ENCODE measurements at places on chromosomes 2 and 18. TPM values are rescaled to one million over a fixed set of nuclear protein-coding genes. Genes with fewer than 3 reads are reported as not detected.

GRCh38 chr2:66930339-66931220 lies 466.6 kb upstream of the ETAA1 start:
- no peak for DNase-seq

DNA sequence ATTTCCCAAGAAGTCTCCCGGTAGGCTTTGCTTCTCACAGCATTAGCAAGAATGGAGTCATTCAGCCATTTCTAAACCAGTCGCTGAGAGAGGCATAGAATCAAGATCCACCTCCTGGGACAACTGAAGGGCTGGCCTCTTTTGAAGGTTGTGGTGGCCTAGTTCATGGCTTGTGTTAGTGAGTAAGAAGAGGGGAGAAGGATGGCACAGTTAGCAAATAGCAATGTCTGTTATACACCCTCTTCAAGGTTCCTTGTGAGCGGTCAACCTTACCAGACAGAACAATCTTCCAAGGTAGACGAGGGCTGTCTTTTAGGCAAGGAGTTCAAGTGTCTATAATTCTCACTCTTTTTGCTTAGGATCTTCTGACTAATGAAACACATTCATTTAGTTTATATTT lies 35.4 kb upstream of the DNAH7 start:
- no peak for DNase-seq

DNA sequence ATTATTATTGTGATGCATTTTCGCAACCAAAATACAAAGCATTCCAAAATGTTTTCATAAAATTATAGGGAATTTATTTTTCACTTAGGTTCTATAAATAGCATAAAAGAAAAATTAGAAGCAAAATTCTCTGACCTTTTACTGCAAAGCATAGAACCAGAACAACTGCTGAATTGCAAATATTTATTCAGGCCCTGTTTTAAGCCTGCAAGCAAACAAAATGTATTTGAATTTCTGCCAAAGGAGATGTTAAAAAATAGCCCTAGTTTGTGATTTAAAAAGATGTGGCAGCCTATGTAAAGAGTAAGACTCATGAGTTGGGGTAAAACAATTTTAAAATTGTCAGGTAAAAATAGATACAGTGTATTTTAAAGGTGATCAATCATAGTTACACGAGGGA lies 138.1 kb downstream of the KCNJ3 start:
- DNase-seq: no peak

DNA sequence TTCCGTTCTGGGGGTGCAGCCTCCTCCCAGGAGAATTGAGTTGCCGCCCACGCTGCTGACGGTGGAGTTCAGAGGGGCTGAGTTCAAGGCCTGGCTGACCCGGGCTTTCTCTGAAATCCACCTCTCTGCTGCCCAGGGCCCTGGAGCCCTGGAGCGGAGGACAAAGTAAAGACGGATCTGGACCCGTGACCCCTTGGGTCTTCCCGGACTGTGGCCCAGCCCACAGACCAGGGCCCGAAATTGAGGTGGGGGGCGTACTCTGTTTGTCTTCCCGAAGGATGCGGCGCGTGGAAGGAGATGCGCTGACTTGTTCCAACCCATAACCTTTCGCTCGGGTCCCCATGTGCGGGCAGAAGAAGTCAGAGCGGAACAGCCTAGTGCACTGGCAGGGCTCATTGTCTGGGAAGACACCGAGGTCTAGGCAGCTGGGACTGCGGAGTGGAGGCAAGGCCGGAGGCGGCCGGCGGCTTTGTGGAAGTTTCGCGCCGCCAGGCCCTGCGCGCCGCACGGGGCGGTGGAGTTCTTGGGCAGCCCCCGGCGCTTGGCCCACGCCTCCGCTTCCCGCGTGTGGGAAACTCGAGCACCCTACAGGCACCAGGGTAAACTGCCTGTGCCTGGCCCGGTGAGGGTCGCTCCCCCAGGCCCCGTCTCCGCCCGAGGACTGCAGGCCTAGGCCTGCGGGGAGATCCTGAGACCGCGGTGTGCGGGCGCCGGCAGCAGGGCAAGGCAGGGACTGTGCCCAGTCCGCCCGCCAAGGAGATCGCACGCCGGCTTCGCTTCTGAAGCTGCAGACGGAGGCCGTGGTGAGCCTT lies 9.8 kb downstream of the POU3F3 start:
- DNase-seq: no peak

DNA sequence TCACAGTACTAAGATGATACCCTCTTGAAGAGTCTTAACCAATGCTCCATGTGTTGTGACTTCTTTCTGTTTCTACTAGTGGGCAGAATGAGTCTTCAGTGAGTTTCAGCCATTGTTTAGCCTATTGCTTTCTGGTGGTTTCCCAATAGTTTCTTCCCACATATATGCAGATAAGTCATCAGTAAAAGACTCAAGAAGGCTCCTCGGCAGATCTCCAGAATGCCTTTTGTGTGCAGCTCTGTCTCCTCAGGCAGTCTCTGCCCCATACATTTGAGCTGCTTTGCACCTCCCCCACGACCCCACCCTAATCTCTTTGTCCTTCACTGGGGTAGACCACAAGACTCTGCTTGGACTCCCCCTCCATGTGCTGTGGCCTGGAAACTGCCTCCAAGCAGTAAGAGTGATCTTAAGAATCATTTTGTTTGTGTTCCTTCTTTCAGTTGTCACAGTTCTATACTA lies 71.6 kb upstream of the CHRNA1 start:
- peak; percentile 93 for DNase-seq

GLI2 gene
- total RNA-seq: 22.5 TPM

- no peak for DNase-seq
Observed at GRCh38 chr2:161355106-161355505, 46.9 kb downstream of the PSMD14 start.

EVX2 gene
- total RNA-seq: not detected

DNA sequence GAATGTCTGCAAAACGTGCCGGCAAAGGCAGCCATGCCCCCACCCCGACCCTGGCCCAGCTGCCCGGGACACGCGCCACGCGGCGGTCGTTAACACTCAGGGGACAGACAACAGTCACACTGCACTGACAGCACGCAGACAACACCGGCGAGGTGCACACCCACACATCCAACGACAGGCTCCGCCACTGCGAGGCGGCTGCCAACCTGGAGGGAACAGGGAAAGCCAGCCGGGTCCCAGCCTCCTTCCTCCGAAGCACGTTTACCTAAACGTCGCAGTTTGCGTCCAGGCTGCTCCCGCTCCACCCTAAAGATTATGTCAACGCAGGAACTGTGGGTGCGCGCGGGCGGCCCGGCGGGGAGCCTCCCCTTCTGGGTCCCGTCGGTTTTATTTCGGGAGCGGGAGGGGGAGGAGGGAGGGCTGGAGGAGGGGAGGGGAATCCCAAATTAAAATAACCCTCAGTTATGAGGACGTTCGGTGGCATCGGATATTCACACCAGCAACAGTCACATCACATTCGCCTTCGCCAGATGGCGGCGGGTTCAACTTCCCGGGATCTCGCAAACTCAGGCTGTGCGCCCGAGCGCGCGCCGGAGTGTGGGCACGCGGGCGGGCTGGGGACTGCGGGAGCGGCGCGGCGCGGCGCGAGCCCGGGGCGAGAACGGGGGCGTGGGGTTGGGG lies 644 bp downstream of the PTGR3 start:
- peak; percentile 70 for DNase-seq

- DNase-seq: no peak
Observed at GRCh38 chr2:192932376-192932775, 737.6 kb upstream of the TMEFF2 start.

DNA sequence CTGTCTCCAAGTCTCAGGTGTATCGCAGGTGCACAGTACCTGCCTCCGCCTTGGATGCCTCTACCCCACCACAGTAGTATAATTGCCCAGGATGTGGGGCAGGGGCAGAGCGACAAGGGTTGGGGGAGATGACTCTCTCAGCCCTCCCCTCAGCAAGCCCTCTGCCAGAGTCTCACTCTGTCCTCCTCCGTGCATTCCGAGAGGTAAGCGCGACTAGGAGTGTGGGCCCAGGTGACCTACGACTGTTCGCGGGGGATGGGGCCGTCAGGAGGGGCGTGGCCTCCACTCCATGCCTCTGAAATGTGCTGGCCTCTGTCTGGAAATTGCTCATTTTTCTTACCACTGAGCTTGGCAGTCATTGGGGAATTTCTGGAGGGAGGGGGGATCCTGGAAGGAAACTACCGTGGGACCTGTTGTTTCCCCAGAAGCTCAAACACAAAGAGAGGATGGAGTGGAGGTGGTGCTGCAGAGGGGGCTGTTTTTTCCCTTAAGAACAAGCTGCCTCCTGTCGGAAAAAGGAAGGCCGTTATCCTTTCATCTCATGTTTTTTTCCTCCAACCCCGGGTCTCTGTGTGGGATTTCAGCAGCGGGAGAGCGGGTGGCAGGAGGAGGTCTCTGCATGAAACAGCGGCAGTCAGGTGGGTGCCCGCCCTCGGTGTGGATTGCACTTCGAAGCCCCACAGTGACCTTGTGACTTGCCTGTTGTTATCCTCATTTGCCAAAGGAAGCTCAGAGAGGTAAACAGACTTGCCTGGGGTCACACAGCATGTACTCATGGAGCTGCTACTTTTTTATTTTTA lies 13.0 kb upstream of the RALB start:
- peak; percentile 42 for DNase-seq

- no peak for DNase-seq
Observed at GRCh38 chr2:203859030-203859789, 8.4 kb upstream of the CTLA4 start.

MAP3K19 gene
- total RNA-seq: not detected

- DNase-seq: peak; percentile 87
Observed at GRCh38 chr2:43110442-43110871, 115.9 kb downstream of the ZFP36L2 start.

DNA sequence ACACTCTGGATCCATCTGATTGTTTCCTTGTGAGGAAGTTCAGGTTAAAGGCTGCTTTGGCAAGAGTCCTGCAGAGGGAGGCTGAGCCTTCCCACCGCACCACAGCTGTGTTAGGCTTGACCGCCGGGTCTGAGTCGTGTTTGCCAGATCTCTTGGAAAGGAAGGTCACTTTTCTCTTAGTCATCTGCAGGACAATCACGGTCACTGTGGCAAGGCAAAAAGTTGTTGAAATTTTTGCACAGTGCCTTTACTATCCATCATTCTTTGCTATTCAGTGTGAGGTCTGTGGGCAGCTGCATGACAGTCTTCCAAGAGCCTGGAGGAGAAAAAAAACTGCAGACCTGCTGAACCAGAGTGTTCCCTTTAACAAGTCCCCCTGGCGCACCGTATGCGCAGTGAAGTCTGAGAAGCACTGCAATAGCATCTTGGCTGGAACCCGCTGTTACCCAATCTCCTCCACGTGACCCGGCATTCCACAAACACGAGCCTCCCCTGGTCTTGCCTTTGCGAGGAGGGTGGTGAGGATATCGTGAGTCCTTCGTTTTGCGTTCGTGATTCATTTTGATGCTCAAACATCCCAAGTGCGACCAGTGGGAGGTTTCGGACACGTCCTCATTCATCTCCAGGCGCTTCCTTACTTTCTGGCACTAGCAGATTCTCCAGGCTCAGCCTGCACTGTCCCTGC lies 23.0 kb downstream of the BIN1 start:
- DNase-seq: peak; percentile 99

DNA sequence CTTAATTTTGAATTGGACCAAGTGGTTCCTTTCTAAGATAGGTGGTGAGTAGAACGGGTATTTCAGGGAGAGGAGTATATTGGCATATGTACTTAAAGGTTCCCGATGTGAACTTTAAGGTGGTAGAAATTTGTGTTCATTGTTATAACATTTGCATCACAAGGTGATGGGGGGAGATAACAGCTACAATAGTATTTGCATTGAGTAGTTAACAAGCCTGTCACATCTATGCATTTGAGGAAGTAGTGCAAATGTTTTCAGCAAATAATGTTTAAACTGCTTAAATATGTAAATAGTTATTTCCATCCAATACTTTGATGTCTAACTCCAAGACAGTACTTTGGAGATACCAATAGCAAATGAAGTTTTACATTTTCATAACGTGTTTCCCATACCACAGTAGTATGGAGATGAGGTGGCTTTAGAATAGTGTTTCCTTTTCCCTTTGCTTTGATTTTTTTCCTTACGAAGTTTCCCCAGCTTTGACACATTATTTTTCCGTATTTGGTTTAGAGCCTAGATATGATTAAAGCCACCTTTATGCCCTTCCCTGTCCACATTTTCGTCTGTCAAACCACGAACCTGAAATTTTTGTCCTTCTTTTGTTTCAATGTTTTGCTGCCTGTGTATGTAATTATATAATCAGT lies 46.6 kb downstream of the VAPA start:
- no peak for DNase-seq

ABCB11 gene
- under 0.01 TPM for total RNA-seq

CFC1 gene
- not detected for total RNA-seq

PKDCC gene
- total RNA-seq: 8.2 TPM

MYO5B gene
- under 0.01 TPM for total RNA-seq

DNA sequence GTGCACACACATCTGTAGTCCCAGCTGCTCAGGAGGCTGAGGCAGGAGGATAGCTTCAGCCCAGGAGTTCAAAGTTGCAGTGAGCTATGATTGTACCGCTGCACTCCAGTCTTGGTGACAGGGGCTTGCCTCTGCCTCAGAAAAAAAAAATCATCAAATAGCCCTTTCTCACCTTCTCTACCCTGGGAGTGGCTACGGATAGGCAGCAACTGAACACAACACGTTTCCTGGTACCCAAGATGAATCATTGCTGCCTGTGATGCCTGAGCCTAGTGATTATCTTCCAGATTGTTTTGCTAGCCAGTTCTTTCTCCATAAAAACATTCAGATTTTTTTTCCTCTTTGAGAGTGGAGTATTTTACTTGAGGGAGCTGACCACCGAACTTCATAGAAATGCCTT lies 13.5 kb downstream of the INPP4A start:
- DNase-seq: peak; percentile 44

GRCh38 chr2:30159766-30160165 lies 13.0 kb downstream of the YPEL5 start:
- no peak for DNase-seq

- DNase-seq: no peak
Observed at GRCh38 chr18:49584394-49584793, 22.5 kb downstream of the LIPG start.

GRCh38 chr2:15984368-15985255 lies 44.3 kb downstream of the MYCN start:
- DNase-seq: no peak

- DNase-seq: no peak
Observed at GRCh38 chr18:9343577-9343976, 9.0 kb downstream of the TWSG1 start.

GRCh38 chr18:3177902-3178687 lies 41.7 kb downstream of the MYOM1 start:
- DNase-seq: peak; percentile 4

GRCh38 chr18:3454365-3455089 lies 4.6 kb downstream of the TGIF1 start:
- DNase-seq: peak; percentile 85

KCMF1 gene
- total RNA-seq: 80.3 TPM

GRCh38 chr18:45749918-45750689 lies 26.1 kb downstream of the SLC14A1 start:
- no peak for DNase-seq

Data from fibroblast of villous mesenchyme (primary cell).